ENCODE measurements at places on chromosomes 6 and 20.

DNA sequence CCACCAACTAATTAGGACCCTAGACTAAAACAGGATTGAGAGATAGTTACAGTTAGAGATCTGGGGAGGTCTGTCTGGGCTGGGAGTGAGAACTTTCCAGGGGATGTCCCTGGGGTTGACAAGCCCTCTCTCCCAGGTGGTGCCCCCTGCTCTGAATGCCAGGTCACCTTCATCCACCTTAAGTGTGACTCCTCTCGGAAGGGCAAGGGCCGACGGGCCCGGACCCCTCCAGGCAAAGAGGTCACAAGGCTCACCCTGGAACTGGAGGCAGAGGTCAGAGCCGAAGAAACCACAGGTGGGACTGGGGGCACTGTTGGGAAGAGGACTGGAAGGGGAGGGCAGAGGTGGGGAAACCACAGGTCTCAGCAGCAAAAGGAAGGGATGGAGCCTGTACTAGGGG is 17.0 kb upstream of the ZNF76 start:
- no peak for DNase-seq

DNA sequence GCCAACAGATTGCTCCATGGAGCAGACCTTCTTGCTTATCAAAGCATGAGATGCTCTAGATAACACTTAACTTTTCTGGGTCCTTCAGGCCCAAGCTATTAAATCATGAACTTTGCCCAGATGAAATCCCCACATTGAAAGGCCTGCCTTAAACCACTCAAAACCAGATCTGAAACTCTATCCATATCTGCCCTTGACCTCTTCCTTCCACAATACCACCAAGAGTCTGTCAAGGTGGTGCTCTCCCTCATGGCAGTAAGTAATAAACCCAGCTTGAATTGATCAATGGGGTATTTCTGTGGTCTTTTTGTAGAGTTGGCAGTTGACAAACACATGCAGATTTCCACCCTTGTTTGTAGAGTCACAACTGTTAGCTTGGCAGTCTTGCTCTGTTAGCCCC is 135.5 kb downstream of the ISM1 start:
- no peak for DNase-seq

- no peak for DNase-seq
These were observed 338 bp downstream of the SRXN1 start for GRCh38 chr20:652615-653109.

DNA sequence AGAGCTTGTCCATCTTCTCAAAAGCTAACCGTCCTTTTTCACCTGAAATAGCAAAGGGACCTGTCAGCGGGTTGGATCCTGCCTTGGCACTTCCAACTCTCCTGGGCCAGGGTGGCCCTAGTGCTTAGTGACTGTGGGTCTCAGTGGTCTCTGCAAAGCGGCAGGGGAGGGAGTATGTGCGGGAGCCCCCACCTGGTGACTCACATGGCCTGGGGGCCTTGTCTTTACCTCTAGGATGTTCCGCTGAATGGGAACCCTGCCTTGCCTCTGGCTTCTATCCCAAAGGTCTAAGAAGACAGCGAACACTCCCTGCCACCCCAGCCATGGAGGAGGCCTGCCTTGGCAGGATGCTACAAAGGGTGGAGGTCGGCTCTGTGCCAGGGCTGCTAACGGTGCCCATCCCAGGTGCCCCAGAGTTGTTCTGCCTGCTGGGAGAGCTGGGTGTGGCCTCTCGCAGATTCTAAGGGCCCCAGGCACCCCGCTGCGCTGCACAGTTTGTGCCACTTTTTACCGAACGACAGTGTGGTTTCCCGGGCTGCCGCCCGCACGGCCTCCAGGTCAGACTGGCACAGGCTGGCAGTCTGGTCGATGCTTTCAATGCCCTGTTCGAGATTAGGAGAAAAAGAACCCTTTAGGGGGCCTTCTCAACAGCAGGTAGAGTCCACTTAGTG is 77.2 kb downstream of the PTPN1 start:
- DNase-seq = no peak

GRCh38 chr20:35711588-35712209 is 12.5 kb downstream of the ROMO1 start:
- no peak for DNase-seq

DNA sequence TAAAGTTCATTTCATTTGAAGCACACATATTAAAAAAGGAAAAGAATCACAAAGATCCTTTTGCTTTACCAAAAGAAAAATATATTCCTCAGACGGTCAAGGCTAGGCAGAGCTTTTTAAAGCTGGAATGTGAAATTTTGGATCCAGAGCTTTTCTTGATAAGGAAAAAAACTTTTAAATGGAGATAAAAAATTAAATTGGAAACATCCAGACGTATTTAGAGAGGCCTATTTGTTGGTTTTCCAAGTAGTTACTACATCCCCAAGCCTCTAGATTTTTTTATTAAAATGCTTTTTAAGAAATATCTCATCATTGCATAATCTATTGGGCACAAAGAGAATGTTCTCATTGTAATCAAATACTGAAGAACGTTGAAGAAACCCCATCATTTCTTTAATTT is 385.7 kb upstream of the CITED2 start:
- no peak for DNase-seq
